ENCODE measurements at places on chromosomes 6 and 20.

DNA sequence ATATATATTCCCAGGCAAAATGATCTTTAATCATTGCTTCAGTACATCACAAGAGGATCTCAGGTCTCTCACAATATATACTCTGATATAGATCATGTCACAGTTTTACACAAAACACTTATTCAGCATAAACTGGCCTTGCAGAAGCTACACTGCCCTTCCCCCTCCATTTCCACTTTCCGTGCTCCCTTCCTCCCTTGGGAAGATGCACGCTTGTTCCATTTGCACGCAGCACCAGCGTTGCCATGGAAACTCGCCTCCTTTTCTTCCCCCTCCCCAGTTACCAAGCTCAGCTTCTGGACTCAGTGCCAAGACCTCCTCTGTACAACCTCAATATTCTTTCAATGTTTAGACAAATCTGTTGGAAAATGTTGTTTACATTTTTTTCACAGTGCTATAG is 154.6 kb downstream of the RFPL4B start:
- DNase-seq, result no peak

DNA sequence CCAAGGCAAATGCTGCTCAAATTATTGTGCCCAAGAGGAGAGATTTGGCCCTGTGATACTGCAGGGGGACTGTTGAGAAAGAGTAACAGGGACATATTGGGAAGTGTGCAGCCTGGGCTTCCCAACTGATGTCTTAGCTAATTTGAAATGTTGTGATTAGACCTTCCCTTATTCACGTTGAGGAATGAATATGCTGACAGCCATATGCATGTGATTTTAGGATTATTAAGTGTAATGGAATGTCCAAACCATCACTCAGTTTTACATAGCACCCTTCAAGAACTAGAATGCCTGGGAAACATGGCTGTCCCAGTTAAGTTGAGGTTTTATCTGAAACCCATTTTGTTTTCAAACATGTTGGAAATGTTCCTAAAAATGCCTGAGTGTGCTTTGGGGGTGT is 81.4 kb downstream of the CARMIL1 start:
- DNase-seq, result no peak

- no peak for DNase-seq
These were observed 17.4 kb upstream of the MUC21 start for GRCh38 chr6:30966154-30966553.

DNA sequence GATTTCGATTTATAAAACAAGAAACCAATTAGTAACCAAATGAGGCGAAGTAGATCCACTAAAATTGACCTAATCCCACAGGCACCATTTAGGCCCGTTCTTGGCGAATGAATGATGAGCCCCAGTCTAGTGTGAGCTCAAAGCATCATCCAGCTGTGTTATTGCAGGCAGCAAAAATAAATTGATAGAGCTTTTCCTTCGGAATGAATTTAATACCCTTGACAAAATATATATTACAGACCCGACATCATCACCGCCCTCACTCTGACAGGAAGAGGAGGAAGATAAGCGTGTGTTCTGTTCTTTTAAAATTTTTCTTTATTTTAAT is 7.8 kb downstream of the SIM1 start:
- no peak for DNase-seq

- no peak for DNase-seq
These were observed 29.9 kb downstream of the EFCAB8 start for GRCh38 chr20:32888636-32889035.

DNA sequence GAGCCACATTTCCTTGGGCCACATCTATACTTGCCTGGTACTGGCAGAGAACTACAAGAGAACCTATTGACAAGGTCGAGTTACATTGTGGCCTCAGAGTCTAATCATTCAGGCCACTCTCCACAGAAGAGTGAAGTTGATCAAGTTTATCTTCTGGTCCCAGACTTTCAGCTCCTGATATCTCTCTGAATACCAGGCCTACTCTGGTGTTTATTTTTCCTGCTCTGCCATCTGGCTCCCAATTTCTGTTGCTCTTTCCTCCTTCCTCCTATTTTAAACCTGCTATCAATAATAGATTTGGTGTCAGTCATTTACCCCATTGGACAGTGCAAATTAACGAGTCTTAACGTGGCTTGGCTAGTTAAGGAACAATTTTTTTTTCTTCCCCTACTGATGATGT is 46.6 kb downstream of the SCGN start:
- DNase-seq, result no peak

- no peak for DNase-seq
These were observed 89.1 kb downstream of the AIG1 start for GRCh38 chr6:143149771-143150170.

DNA sequence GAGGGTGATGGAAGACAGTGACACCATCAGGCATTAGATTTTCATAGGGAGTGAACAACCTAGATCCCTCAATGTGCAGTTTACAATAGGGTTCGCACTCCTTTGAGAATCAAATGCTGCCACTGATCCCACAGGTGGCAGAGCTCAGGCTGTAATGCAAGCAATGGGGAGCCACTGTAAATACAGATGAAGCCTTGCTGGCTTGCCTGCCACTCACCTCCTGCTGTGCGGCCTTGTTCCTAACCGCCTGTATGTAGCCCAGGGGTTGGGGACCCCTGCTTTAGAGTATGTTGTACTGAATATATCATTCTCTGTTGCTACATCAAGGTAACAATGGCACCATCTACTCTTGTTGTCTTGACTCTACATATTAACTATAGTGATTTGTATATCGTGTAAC is 37.1 kb downstream of the TPD52L1 start:
- DNase-seq, result no peak

- no peak for DNase-seq
These were observed 716.0 kb downstream of the KIF16B start for GRCh38 chr20:15857173-15857784.

DNA sequence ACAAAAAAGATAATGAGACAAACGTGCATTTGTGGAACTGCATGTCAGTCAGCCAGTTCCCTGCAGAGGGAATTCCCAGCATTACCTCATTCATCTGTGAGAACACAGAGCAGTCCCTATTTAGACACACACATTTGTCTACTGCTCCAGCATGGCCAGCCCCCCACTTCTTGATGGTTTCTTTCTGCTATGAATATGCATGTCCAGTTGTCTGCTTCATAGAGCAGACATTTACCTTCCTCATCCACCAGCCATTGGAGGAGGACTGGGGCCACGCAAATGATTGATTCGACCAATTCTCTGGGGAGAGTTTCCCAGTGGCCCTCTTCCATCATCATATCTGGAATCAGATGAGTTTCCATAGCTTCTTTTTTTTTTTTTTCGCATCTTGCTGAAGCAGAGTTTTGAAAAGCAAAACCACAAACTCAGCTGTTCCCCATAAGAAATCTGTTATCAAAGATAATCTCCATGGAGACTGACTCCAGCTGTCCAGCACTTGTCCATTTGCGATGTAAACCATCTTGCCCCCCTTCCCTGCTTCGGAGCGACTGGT is 11.8 kb downstream of the ENPP1 start:
- no peak for DNase-seq

DNA sequence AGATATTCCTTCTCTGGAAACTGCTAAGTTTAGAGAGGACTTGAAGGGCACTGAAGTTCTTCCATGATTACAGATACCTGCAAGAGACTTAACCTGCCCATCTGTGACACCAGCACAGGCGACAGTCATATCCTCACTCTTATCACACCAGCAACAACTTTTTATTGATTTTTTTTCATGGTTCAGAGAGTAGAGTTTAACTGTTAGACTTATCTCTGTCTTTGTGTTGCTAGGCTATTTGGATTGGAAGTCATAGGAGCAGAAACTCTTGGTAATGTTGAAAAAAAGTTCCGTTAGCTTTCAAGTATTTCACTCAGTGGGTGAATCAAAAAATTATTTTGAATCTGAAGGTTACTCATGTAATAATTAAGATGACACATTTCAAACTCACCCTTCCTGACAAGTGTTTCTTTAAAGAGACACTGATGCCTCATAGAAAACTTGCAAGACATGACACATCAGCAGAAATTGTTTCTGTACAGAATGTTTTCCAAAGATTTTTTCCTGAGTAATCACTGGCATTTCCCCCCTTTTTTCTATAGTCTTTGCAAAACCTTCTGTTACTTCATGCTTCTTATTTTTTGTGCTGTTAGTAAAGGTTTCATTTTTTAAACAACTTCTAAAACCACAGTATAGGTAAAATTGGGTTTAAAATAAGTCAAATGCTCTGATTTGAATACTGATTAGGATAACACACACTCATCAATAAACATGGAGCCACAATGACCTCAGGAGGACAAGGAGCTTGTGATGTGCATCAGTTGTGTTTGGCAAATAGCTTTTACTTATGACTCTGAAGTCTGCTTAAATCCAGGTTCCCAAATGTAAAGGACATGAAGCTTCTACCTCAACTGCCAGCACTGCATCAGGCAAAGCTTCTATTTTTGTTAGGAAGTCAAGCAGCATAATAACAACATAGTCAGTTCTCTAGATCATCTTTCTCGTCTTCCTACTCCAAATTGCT is 252.9 kb upstream of the MAN1A1 start:
- DNase-seq, result no peak
